Adipocyte (in vitro differentiated cells): ENCODE measurements at places on chromosomes 7 and 10.
A peak's percentile ranks its signal among the peaks of the same experiment; 100 is the strongest.

GRCh38 chr10:125479059-125479458, 203.9 kb downstream of the TEX36 start:
- DNase-seq = no peak

DNA sequence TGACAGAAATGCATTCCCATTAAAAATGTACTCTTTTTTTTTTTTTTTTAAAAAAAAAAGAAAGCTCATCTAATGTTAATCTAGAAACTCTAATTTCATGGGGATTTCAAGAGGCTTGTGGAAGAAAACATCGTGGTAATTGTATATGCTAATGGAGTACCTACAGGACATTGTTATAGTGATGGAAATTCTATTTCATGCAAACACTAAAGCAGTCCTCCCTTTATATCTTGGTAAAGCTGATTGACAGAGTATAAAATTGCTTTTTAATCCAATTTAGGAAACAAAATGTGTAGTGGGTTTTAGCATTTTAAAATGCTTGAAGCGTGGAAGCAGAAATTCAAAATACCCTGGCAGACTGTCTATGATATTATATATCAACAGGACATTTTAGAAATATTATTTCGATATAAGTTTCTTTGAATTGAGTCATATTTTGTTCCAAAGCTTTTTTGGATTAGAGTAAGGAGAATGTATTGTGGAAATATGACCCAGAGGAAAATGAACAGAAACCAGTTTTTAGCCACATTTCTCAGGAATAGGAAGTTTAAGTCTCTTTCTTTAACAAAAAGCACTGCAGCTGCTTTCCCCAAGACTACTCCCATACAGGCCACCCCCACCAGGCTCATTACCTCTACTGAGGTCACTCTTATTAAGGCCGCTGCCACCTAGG, 121.9 kb downstream of the WNT2 start:
- DNase-seq = no peak

GRCh38 chr10:514137-514671, 175.3 kb downstream of the DIP2C start:
- no peak for DNase-seq

GRCh38 chr10:90849956-90850749, 7.7 kb downstream of the HTR7 start:
- DNase-seq = no peak

GRCh38 chr10:62081341-62082270, 180.1 kb downstream of the ARID5B start:
- peak; percentile 51 for DNase-seq

DNA sequence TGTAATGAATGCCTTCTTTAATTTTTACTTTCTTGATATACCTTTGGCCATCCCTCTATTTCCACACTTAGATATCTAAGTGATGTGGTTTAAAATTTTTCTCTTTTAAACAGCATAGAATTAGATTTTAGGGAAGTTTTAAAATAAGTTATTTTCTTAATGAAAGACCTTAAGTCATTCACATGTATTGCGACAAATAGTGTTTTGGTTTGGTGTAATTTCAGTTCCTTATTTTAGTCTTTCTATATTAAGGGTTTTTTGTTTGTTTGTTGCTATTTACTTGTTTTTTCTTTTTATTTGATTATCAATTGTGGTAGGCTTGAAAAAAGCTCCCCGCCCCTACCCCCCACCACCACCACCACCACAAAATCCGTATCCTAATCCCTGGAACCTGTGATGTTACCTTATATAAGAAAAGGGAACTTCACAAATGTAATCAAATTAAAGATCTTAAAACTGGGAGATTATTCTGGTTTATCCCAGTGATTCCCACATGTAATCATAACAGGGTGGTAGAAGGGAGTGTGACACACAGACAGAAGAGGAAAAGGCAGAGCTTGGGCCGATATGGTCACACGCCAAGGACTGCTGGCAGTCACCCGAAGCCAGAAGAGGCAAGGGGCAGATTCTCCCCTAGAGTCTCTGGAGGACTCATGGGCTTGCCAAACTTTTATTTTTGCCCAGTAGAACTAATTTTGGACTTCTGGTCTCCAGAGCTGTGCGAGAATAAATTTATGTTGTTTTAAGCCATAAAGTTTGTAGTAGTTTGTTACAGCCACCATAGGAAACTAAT, 149.7 kb downstream of the NPSR1 start:
- DNase-seq = no peak

DNA sequence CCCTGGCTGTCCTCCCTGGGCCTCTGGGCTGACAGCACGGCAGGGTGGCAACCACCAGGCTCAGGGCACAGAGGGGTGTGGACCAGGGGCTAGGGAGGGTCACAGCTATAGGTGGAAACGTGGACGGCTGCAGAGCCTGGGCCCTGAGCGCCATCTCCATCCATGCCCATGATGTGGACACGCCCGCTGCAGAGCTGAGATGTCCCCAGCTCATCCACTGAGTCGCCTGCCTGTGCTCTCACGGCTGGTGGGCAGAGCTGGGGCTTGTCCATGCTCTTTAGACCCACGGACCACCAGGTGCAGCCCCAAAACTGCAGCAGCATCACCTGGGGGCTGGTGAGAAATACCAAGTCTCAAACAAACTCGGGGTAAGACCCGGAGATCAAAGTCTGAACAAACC, 16.1 kb downstream of the TECPR1 start:
- no peak for DNase-seq

DNA sequence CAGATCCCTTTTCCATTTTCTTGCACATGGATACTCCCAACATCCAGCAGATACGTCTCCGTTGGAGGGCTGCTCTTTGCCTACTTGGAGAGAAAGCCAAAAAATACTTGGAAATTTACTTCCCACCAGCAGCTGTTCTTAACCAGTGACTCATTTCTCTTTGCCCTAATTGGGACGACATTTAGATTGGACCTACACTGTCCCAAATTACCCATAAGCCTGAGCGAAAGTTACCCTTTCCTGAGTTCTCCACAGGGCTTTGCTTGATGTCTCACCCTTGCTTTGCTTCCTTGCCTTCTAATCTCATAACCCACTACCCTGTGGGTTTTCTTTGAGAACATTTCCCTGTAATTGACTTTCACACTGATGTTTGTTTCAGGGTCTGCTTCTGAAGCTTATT, 48.1 kb downstream of the SAMD8 start:
- DNase-seq = no peak

- DNase-seq = peak; percentile 27
These were observed 1.3 kb downstream of the SPRN start for GRCh38 chr10:133422807-133423771.

DNA sequence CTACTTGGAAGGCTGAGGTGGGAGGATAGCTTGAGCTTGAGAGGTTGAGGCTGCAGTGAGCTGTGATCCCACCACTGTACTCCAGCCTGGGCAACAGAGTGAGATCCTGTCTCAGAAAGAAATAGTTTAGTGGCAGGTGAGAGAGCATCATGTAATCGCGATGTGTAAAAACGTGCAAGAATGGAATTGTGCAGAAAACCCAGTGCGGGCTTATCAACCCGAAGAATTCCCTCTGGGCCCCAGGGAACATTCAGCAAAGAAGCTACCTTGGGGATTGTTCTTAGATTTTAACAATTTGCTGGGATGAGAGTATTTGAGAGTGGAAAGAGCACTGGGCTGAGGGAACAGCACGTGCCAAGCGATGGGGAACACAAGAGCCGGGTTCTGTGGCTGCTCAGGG, 107.4 kb upstream of the INSYN2A start:
- DNase-seq = no peak
